ENCODE measurements at places on chromosomes 11 and 22.

- DNase-seq: no peak
Observed at GRCh38 chr11:130620548-130620947, 172.1 kb downstream of the ADAMTS15 start.

- DNase-seq: no peak
Observed at GRCh38 chr11:44976576-44976975, 25.9 kb upstream of the TP53I11 start.

DNA sequence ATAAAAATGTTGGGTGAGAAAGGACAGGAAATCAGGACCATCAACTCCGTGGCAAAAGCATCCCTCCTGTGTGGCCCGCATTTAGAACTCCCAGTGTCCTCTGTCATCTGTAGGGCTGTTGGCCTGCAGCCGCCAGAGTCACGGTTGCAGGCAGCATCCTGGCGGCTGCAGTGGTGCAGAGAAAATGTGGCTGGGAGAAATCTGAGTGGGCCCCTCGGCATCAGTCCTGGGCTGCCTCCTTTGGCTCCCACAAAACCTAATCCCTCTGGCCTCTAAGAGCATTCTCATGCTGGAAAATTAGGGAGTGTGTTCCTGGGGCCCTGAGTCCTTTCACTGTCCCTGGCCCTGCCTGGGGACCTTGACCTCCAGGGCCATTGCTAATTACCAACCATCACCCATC is 121.9 kb downstream of the WT1 start:
- no peak for DNase-seq

DNA sequence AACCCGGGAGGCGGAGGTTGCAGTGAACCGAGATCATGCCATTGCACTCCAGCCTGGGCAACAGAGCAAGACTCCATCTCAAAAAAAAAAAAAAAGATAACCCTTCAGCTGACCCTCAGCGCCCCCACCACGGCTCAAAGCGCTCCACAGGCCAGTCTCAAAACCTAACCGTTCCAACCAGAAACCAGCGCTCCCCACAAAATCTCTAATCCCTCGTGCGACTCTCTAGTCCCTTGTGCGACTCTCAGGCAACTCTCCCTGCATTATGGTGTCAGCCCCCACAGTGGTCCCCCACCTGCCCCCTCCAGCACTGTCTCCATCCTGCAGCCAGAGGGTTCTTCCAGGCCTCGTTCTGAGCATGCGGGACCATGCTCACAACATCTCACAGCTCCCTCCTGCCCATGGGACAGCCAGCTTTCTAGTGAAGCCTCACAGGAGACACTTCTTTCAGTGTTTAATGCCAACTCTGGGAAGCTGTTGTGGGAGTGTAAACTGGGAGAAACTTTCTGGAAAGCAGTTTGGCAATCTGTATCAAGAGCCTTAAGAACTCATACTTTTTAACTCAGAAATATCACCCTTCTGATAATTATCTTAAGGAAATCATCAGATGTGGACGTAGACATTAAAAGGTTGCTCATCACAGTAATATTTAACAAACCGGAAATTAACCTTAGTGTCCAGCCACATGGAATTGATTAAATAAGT is 4.2 kb upstream of the RASGRP2 start:
- peak; percentile 10 for DNase-seq

- no peak for DNase-seq
Observed at GRCh38 chr11:92687724-92688123, 281.7 kb upstream of the MTNR1B start.

- no peak for DNase-seq
Observed at GRCh38 chr22:35399114-35399677, 744 bp upstream of the MCM5 start.

- DNase-seq: peak; percentile 20
Observed at GRCh38 chr11:112878033-112878601, 83.1 kb upstream of the NCAM1 start.

- DNase-seq: peak; percentile 31
Observed at GRCh38 chr11:76700177-76701100, 29.9 kb upstream of the LRRC32 start.

GRCh38 chr22:42581762-42582716 is 28.3 kb downstream of the SERHL2 start:
- DNase-seq: peak; percentile 51

DNA sequence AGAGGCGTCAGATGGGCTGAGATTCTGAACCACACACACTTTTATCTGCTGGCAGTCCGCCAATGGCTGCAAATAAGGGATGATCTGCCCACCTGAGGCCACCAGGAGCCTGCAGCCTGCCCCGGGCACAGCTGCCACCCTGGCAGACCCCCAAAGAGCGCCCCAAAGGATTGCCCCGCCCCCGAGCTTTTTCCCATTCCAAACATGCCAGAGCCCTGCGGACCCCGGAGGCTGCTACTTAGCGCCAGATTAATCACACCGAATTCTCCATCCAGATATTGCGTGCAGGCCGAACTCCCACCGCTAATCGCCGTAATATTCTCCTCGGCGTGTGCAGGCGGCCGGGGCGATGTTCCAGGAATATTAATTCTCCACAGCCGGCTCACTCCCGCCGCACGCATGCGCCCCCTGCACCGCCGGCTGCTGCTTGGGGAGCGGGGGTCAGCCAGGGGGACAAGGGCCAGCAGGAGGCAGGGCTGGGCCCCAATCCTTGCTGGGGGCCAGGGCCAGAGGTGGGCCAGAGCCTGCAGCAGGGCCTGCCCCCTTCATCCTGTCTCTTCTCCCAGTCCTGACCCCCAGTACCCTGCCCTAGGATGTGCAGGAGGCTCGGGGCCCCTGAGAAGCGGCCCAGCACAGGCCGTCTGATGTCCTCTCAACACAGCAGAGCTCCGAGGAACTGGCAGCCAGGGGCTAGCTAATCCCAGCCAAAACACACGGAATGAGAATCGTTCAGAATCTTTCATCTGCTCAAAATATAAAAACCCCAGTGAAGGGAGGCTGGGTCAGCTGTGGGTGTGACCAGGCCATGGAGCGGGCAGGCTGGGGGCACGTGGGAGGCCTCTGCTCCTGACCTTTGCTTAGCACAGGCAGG is 19.5 kb upstream of the TCF20 start:
- DNase-seq: no peak

DNA sequence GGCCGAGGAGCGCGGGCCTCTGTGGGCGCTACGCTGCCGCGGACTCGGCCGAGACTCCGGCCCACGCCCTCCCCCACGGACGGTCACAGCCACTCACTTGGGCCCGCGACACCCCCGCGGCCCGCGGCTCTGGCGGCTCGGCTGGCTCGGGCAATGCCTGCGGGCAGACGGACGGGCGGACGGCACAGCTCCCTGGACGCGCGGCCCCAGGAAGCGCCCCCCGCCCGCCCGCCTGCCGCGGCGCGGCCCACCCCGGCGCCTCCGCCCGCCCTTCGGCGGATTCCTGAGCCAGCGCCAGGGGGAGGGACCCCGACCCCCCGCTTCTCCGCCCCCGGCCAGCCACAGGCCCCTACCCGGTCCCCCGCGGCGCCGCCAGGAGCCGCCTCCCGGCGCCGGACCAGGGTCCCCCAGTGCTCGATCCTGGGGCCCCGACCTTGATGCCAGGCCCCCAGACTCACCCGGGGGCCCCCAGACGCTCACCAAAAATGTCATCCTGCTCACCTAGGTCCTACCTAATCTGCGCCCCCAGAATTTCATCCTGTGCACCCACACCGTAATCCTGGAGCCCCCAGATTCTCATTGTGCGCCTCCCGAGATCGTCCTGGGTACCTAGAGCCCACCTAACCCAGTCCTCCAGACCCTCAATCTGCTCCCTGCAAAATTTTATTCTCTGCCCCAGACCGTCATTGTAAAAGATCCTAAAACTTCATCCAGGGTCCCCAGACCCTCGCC is at the start of gene EFEMP2:
TSS of gene EFEMP2 (minus strand) at position 215 of the 732 bp plus-strand sequence. CDS start 446 bp downstream, outside the sequence.
- DNase-seq: no peak

DNA sequence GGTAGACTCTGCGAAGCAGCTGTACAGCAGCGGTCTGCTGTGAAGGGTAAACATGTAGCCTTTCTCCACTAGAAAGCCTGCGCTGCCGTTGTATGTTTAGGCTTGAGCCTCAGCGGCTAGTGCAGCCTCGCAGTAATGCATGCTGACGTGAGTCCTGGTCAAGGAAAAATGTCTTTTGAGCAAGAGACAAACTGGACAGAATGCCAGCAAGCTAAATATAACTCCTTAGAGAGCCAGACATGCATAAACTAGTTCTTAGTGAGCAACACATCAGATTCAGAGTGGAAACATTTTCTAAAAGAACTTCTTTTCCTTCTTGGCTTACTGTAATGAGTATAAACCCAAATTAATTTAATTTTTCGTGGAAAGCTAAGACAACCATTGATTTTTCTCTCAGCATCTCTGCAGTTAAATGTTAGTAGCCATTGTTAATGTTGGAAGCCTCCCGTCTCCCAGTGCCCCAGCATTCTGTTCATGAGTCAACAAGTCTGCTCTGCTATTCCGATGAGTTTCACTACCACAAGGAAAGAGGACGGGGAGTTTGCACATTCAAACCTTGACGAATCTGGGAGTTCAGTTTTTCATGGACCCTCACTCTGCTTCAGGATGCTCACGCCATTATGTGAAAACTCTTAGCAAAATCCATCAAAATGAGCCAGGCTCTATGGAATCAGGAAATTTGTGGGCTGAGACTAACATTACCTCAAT is 51.4 kb downstream of the JAM3 start:
- DNase-seq: peak; percentile 13

- DNase-seq: no peak
Observed at GRCh38 chr11:74749127-74749964, 697 bp downstream of the RNF169 start.

DNA sequence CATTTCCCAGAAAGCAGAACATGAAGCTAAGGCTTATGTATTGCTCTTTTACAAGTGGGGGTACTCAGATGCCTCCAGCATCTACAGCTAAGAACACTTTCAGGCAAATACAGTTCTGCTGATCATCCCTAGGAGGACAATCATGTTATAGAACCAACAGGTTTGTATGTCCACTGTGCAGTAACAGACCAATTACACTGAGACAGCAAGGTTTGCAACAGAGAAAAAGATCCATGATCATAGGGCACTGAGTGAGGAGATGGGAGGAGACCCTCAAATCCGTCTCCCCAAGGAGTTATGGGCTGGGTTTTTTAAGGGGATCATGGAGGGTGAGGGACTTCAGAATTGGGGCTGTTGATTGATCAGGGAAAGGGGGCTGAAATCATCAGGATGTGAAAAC is 39.1 kb upstream of the GRK3 start:
- no peak for DNase-seq

DNA sequence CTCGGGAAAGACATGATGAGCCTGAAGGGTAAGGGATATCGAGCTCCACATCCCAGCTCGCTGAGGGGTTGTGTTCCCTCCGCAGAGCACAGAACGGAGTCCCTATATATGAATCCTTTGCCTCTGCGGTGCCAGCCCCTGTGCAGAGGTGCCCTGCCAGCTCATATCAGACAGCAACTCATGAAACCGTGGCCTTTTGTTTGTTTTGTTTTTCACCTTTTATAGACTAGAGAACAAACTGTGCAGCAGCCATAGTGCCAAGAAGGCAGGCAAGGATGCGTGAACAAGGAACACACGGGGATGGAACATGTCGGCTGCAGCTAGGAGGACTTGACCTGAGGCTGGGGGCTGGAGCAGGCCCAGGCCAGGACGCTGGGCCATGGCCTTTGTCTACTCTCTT is 109.8 kb downstream of the PKNOX2 start:
- DNase-seq: no peak

DNA sequence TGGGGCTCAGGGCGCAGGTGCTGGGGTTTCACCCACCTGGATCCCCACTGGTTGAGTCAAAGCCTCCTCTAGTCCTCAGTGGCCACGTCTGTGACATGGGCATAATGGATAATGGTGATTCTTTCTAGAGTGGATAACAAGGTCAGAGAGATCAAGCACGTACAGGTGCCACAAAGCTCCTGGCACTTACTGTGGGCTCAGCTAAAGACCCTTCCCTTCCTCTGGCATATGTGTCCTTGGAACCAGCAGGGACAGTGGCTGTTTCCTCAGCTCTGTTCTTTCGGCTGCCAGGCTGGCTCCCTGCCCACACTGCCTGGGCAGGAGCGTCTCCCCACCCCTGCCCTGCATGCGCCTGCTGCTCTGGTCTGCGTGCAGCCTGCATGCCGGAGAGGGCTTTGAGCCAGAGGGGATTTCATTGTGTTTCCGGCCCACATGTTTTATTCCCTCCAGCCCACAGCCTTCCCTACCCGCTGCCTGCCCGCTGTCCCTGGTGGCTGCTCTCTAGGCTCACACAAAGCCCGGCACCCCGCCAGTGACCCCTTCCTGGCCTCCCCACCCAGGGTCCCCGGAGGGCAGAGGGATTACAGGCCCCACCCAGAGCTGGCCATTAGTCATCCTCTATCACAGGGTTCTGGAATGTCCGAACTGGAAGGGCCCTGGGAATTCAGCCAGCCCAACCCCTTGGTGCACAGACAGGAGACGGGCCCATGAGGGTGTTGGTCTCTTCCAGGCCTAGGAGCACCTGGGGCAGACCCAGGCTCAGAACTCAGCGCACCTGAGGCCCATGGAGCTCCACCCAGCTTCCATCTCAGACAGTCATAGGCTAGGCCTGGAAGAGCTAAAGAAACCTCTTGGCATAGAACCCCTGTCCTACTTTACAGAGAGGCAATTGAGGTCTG is 55.3 kb upstream of the GCAT start:
- DNase-seq: peak; percentile 89

GRCh38 chr11:116207421-116208141 is 565.2 kb downstream of the BUD13 start:
- DNase-seq: no peak

GRCh38 chr22:46001426-46002106 is 24.6 kb upstream of the WNT7B start:
- no peak for DNase-seq

DNA sequence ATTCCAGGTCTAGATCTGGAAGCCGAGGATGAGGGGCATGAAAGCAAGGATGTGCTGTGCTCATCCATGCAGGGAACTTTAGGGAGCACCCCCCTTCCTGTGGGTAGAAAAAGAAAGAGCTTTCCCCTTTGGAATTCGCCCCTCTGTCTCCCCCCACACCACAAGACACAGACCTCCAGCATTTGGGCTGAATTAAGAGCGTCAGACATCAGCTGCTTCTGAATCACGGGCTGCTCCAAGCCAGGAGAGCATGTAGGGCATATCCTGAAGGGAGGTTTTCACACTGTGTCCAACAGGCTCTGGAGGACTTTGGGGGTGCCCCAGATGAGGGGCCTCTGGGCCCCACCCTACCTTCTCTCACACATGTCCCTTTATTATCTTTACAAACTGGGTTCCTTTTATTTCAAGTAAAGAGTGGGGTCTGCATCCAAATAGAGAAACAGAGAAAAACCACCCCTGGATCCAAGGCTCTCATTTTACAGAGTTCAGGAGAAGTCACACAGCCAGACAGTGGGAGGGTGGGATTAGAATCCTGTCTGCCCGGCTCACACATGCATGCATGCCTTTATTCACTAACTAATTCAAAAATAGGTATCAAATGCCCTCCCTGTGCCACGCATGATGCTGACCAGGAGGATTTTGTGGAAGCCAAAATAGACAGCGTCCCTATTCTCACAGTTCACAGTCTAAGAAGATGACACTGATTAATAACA is 52.8 kb downstream of the LRRC32 start:
- no peak for DNase-seq

DNA sequence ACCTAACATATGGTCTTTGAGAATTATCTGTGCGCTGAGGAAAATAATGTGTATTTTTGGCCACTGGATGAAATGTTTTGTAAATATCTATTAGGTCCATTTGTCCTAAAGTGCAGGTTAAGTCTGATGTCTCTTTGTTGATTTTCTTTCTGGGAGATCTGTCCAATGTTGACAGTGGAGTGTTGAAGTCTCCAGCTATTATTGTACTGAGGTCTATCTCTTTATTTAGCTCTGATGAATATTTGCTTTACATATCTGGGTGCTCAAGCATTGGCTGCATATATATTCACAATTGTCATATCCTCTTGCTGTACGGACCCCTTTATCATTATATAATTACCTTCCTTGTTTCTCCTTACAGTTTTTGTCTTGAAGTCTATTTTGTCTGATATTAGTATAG is 833.8 kb downstream of the DLG2 start:
- no peak for DNase-seq
